ENCODE measurements at places on chromosomes 6 and 20.

DNA sequence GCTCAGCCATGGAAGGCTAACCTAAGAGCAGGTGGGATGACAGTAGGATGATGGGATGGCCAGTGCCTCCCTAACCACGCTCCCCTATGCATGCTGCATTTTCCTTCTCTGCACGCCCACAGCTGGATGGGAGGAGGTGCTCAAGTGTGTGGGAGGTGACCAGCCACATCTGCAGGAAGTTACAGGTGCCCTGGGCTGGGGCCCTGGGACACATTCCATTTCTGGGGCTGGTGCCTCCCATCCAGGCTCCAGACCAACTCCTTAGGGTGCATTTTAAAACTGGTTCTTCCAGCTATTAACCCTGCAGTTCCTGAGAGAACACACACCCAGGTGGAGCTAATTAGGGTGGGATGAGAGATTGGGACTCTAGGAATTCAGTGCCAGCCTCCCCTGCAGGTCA, 135.3 kb upstream of the ARMC2 start:
- DNase-seq = no peak

- DNase-seq = no peak
Observed at GRCh38 chr20:50163570-50164317, 10.2 kb upstream of the PEDS1 start.

DNA sequence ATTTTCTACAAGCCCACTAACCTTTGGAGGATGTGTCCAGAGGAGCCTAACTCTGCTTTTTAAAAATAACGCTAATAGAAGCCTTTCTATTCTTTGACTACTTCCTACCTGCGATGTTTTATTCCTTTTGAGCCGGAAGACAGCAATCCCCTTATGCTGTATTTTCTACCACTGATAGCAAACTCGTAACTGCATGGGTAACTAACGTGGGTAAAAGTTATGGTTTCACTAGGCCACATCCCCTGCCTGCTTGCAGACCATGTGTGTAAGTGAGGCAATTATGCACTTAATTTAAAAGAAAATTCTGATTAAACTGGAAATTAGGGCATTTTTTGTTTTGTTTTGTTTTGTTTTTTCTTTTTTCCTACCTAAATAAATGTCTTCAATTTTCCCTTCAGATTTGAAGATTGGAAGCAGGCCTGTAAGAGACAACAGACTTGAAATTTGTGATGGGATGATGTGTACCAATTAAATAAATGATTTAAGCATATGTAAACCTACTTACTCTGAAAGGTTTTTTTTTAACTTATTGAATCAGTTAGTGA, 931 bp downstream of the UFL1 start:
- no peak for DNase-seq

DNA sequence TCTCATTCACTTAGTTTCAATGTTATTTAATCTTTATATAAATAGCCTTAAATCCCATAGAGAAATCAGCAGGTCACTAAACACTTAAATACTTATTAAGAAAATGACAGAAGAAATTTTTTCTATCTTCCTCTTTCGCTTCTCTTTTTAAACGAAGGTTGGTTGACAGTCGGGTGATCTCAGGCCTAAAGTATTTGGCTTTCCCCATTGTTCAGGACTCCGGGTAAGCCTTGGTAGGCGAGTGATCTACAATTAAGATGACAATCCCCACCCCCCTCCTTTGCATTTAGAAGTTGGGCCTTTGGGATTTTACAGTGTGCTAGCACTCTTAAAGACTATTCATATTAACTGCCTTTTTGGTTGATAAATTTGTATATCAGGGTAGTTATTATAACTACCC, 19.7 kb upstream of the UTRN start:
- DNase-seq = no peak

- no peak for DNase-seq
Observed at GRCh38 chr6:138514860-138515540, 15.7 kb upstream of the NHSL1 start.

All from stimulated activated CD4-positive, alpha-beta T cell treated with anti-CD3 and anti-CD28 coated beads, Interleukin-1b, Interleukin-23, amount 100 ng/mL, for 1 hour (primary cell).